Stimulated activated CD4-positive, alpha-beta T cell treated with anti-CD3 and anti-CD28 coated beads, Interleukin-4, amount 100 ng/mL, for 1 hour (primary cell): ENCODE measurements at places on chromosomes 11 and 22.

DNA sequence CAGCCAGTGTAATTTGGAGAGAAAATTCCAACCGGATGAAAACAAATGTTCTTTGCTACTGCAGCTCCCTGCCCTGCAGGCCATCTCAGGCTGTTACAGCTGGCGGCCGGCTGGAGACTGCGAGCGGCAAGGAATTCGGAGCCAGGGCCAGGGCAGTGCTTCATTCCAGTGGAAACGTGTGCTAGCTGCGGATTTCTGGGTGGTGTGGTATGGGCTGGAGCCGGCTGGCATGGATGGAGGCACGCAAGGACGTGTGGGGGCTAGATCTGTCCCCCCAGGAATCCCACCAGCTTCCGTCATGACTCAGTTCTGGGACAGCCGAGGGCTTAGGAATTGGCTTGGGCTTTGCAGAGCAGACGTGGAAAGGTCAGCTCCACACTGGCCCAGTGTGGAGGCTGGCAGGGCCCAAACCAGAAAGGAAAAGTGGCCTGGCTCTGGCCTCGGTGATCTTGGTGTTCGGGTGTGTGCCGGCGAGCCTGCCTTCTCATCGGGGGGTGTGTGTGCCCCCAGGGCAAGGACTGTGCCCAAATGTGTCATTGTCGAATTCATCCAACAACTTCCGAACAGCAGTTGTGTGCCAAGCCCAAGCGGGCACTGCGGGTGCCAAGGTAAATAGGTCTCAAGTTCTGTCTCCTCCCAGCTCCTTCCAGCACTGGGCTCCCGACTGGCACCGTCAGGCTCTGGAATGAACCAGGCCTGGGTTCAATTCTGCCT, 48.1 kb upstream of the SHISAL1 start:
- no peak for DNase-seq

DNA sequence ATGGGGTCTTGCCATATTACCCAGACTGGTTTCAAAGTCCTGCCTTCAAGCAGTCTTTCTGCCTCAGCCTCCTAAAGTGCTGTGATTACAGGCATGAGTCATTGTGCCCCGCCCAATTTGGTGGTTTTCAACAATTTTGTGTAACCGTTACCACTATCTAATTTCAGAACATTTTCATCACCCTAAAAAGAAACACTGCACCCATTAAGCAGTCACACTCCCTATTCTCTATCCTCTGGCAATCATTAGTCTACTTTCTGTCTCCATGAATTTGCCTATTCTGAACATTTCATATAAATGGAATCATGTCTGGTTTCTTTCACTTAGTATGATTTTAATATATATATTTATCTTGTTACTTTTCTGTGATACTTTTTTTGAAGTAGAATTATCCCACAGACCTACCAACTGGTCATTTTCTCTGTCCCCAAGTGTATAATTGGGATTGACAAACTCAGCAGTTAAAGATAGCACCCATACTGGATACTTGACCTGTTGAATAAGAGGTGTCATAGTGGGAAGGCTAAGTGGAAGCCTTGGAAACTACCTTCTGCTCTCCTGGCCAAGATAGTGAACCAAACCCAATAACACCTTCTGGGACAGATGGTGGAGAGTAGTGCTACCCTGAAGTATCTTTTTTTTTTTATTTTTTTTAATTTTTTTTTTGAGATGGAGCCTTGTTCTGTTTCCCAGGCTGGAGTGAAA, 64.8 kb downstream of the STIM1 start:
- peak; percentile 66 for DNase-seq

DNA sequence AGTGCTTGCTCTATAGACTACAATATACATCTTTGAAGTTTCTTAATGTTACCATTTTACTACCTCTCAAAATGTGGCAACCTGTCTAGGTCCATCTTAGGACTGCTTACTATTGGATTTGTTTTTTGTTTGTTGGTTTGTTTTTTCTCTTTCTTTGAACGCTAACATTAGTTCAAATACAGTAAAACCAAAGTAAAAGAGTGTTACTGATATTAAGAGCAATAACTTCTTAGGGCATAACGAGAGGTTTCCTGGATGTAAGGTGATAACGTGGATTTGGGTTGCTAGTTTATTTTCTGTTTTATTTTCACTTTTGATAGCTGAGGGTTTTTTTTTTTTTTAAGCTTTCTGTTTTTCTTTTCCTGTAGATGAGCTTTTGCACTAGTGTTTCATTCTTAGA, 43.6 kb downstream of the TMEM135 start:
- DNase-seq = no peak

GRCh38 chr11:16861862-16862261, 123.4 kb downstream of the C11orf58 start:
- DNase-seq = no peak

DNA sequence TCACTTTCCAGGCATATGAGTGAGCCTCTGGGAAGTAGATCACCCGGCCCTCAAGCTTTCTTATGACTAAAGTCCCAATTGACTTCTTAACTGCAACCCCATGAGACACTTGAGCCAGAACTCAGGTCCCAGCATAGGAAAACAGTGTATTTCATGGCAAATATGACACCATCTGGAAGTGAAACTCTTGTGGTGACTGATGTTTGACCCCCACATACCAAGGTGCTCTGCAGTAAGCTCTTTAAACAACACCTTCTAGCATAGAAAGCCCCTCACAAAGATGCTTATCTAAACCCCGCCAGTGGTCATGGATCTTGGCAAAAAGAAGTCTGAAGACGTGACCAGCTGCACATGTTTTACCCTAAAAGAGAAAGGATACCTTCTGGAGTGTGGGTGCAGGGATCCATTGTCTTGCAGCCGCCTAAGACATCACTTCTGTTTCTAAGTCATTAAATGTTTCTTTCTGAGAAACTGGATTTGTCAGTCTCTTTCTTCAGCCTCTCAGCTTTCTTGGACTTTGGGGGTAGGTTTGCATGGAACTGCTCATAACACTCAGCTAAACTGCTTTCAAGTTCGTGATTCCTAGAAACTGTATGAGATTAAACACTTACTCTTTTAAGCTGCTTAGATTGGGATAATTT, 7.4 kb upstream of the PELI3 start:
- no peak for DNase-seq

GRCh38 chr22:19727310-19728150, 4.2 kb downstream of the GP1BB start:
- DNase-seq = no peak

DNA sequence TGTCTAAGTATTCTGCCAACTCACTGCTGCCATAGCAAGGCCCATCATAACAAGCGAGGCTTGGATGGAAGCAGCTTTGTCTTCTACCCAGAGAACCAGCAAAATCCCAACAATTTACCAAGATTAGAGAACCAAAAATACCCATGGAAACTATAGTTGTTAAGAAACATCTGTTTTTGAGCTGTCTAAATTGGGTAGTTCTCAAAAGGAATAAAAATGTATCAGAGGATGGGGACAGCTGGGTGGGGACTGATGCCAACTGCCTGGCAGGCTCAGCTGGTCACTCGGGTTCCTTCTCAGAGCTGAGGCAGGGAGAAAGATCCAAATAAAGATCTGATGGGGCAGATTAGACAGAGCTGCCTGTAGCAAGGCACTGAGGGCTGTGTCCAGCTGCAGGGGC, 85.9 kb upstream of the GRK3 start:
- no peak for DNase-seq

GRCh38 chr11:120659076-120659475, 147.5 kb downstream of the GRIK4 start:
- no peak for DNase-seq

GRCh38 chr22:48942698-48943566, 884.7 kb downstream of the BRD1 start:
- DNase-seq = no peak

GRCh38 chr11:47361419-47361818, 8.9 kb upstream of the MYBPC3 start:
- DNase-seq = no peak

DNA sequence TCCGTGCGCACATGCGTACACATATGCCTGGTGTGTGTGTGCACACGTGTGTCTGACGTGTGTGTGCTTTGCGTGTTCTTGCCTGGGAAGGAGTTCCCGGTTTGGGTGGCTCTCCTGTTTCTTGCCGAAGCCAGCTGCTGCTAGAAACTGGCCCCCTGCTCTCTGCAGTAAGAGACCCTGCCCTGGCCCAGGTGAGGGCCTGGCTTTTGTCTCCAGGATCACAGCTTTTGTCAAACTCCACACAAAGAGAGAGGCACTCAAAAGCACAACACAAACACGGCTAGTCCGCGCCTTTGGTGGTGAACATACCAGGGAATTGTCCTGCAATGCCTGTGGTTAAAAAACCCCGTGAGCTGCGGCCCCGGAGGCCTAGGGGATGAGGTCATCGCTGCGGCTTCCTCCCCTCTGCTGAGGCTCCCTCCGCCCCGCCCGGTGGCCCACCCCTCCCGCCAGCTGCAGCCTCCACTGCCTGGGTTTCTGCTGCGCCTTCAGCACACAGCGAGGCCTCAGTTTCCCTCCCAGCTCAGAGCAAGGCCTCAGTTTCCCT, 88.9 kb downstream of the KCNQ1 start:
- DNase-seq = no peak

DNA sequence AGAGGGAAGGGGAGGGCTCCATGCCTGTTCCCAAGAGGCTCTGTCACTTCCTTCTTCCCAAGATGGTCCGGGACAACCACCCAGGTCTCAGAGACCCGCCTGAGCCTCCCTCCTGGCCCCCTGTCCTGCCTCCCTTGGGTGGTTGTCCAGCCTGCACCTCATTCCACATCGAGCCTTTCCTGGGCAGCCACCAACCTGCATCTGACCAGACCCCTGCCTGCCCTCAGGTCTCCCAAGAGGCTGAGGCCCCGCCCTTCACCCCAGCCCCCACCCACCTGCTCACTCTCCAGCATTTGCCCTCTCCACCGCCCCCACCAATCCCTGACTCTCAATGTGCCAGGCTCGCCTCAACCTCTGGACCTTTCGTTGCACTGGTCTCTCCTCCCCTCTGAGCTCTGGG, 97.5 kb upstream of the LMO1 start:
- DNase-seq = no peak

- DNase-seq = no peak
Observed at GRCh38 chr11:102061276-102061675, 14.0 kb downstream of the CFAP300 start.

- no peak for DNase-seq
Observed at GRCh38 chr22:25698978-25699377, 43.0 kb upstream of the MYO18B start.

DNA sequence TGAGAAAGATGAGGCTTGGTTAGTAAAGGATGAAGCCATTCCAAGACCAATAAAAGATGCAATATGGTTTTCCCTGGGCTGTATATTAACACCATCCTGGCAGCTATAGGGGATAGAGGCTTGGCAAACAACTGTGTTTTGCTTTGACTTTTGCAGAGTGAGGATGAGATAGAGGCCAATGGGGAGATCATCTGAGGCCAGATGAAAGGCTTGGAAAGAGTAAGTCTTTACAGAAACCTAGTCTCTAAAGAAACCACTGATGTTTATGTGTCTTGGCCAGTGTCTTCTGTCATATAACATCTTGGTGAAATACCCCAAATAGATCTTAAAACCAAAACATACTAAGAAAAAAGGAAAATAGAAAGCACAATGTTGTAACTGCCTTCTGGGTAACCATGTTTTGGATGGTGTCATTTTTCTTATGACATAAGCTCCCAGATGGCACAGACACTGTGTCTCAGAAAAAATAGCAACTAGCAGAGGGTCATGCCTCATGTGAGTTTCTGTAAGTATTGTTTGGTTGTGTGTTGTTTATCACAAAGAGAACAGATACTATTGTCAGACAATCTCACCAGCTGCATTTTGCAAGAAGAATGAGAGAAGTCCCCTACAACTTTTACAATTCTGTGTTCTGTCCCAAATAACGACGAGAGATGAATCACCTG, 305.4 kb downstream of the ST3GAL4 start:
- DNase-seq = no peak

- peak; percentile 94 for DNase-seq
Observed at GRCh38 chr11:33736148-33736812, at the start of gene CD59. TSS of gene CD59 (minus strand) at chr11:33736423. CDS start at chr11:33722445, 13,978 bp downstream.

DNA sequence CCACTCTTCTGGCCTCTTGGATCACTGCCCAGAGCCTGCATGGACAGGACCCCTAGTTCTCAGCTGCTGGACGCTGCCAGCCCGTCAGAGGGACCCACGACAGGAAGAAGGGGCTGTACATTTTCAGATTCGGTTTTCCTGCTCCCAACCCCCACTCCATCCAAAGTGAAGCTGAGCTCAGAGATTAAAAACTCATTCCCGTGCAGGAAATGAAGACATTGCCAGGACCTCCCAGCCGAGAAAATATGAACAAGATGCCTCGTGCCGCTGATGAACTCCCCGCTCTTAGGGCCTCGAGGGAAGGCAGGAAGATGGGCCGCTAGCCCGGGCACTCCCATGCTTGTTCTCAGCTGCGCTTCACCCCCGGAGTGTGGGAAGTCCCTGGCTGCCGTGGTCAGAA, 36.1 kb downstream of the RPUSD4 start:
- no peak for DNase-seq

- no peak for DNase-seq
Observed at GRCh38 chr11:97850701-97851100, 1170.0 kb upstream of the CNTN5 start.

DNA sequence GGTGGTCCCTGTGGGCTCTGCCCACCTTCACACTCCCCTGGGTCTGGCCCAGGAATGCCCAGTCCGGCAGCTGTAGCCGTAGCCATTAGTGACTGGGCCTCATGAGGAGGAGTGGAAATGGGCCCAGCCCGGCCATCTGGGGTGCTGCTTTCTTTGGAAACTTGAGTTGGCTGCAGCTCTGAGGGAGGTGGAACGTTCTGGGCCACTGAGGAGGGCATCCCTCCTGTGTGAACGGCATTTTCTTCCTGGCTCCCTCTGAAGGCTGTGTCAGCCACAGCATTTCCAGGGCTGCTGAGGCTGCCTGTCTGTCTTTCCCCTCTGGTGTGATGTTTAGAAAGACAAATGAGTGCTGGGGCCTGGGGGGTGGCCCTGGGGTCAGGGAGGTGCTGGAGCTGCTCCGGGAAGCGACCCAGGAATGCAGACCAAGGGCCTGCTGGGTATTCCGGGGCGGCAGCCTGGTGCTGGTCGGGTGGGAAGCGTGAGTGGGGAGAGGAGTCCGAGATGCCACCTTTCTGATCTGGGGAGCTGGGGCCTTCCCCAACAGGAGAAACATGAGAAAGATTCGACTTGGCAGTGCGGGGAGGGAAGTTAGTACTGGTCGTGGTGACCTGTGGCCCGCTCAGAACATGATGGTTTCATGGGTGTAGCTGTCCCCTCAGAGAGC, 27.1 kb downstream of the PTDSS2 start:
- DNase-seq = no peak

GRCh38 chr11:118740892-118741291, 50.1 kb downstream of the DDX6 start:
- DNase-seq = no peak

GRCh38 chr11:118522571-118523072, 4.7 kb upstream of the TTC36 start:
- DNase-seq = no peak

DNA sequence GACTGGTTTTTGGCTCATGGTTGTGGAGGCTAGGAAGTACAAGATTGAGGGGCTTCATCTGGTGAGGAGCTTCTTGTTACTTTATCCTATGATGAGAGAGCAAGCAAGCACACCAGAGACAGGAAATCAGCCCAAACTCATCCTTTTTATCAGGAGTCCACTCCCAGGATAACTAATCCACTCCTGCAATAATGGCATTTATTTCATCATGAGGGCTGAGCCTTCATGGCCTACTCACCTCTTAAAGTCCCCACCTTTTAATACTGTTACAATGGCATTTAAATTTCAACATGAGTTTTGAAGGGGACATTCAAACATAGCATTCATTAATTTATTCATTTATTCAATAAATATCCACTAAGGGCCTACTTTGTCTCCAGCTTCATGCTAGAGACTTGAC, 60.9 kb downstream of the PARVA start:
- no peak for DNase-seq
